T-helper 1 cell treated with Interleukin-12 subunit alpha and Interleukin-12 subunit beta and Interleukin-4 antibody, amounts not matched to agents 30 ng/mL and 1 ng/mL, for 36 hours (primary cell): ENCODE measurements at places on chromosomes 11 and 22. TPM values are rescaled to one million over a fixed set of nuclear protein-coding genes. Genes with fewer than 3 reads are reported as not detected.

Gene MMP27
- not detected in 2 replicates for total RNA-seq

Gene ZNF214
- total RNA-seq: not detected in 2 replicates

Gene KRTAP5-8
- total RNA-seq: 0.29 TPM in 1 of 2 replicates, not detected in the other

Gene CCDC73
- not detected in 2 replicates for total RNA-seq

Gene ST13
- 121 and 124 TPM in 2 replicates for total RNA-seq

Gene NPAS4
- 0.07 and 0.42 TPM in 2 replicates for total RNA-seq

Gene RNF215
- total RNA-seq: 9.3 and 9.5 TPM in 2 replicates

Gene CCDC15
- total RNA-seq: 3.9 and 4.2 TPM in 2 replicates

Gene ZNF280B
- 2.7 TPM in 2 replicates for total RNA-seq
